GM06990 (cell line): ENCODE measurements at places on chromosomes 4 and X.

- DNase-seq: no peak
Measured at GRCh38 chr4:17324386-17324830, 187.5 kb downstream of the QDPR start.

GRCh38 chrX:80388206-80388605 lies 32.0 kb upstream of the TENT5D start:
- no peak for DNase-seq

DNA sequence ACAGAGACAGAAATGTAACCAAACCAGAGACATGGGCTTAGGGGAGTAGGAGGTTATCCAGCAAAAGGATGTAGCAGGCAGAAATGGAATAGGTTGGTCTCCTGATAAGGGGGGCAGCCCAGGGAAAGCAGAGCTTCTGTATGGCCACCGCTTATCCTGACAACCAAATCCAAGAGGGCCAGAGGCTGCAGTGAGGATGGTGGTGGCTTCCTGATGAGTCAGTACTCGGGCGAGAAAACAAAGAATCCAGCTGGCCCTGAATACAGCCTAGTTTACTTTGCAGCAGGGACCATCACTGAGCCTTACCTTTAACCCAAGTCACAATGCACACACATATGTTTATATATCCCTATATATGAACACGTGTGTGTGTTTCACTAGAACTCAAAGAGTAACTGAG lies 129.7 kb upstream of the FTHL17 start:
- DNase-seq: no peak

DNA sequence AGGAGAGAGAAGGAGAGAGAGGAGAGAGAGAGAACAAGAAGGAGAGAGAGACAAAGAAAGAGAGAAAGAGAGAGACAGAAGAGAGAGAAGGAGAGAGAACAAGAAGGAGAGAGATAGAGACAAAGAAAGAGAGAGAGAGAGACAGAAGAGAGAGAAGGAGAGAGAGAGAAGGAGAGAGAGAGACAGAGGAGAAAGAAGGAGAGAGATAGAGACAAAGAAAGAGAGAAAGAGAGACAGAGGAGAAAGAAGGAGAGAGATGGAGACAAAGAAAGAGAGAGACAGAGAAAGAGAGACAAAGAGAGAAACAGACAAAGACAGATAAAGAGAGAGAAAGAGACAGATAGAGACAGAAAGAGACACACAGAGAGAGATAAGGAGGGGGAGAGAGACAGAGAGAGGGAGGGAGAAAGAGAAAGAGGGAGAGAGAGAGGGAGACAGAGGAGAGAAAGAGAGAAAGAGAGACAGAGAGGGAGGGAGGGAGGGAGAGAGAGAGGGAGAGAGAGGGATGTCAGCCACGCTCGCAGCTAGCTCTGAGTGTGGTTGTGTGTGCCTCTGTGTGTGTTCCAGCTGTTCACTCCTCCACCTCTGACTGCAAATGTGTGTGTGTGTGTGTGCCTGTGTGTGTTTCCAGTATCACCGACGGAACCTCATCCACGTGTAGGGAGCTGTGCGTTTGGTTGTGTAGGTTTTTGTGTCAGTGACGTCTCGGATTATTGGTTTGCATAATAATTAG lies 105.8 kb downstream of the CRLF2 start:
- DNase-seq: no peak

GRCh38 chrX:63835361-63835760 lies 50.3 kb upstream of the ARHGEF9 start:
- DNase-seq: no peak

- DNase-seq: no peak
Measured at GRCh38 chrX:45771114-45771513, 570.4 kb upstream of the DIPK2B start.
